Osteoblast (primary cell): ENCODE measurements at places on chromosomes 2 and 18. TPM values are rescaled to one million over a fixed set of nuclear protein-coding genes. Genes with fewer than 3 reads are reported as not detected.

Gene IKZF2
- total RNA-seq, result 10.3 and 11.9 TPM in 2 replicates

Gene ASPRV1
- 0.29 and 0.72 TPM in 2 replicates for total RNA-seq

Gene CPO
- not detected in 2 replicates for total RNA-seq

Gene MLPH
- total RNA-seq, result 25.7 and 32.1 TPM in 2 replicates

Gene NYAP2
- total RNA-seq, result under 0.01 TPM in 1 of 2 replicates, not detected in the other

Gene SERPINB12
- total RNA-seq, result not detected in 2 replicates

Gene METTL4
- 8.8 and 10.5 TPM in 2 replicates for total RNA-seq

Gene DNPEP
- 60.7 and 67.3 TPM in 2 replicates for total RNA-seq

Gene CCDC68
- 9.0 and 13.3 TPM in 2 replicates for total RNA-seq

Gene AQP12B
- total RNA-seq, result not detected in 2 replicates

Gene NT5DC4
- not detected in 2 replicates for total RNA-seq

Gene CCDC150
- 5.8 and 8.5 TPM in 2 replicates for total RNA-seq

Gene SCYGR4
- total RNA-seq, result not detected in 2 replicates

Gene HOXD13
- not detected in 2 replicates for total RNA-seq

Gene ECEL1
- not detected in 2 replicates for total RNA-seq

Gene IL36A
- not detected in 2 replicates for total RNA-seq

Gene OSBPL1A
- 51.8 and 53.3 TPM in 2 replicates for total RNA-seq

Gene RAB17
- total RNA-seq, result 0.36 TPM in 1 of 2 replicates, not detected in the other

Gene CTAGE1
- total RNA-seq, result under 0.01 TPM in 1 of 2 replicates, not detected in the other

Gene SNTG2
- total RNA-seq, result 1.4 and 2.1 TPM in 2 replicates

Gene TMEM169
- 0.36 and 0.88 TPM in 2 replicates for total RNA-seq

Gene TSPYL6
- not detected in 2 replicates for total RNA-seq

Gene UGT1A5
- total RNA-seq, result not detected in 2 replicates

Gene KCNIP3
- under 0.01 and 0.29 TPM in 2 replicates for total RNA-seq

Gene TMEM247
- not detected in 2 replicates for total RNA-seq

Gene SKOR2
- total RNA-seq, result not detected in 2 replicates

Gene RUFY4
- total RNA-seq, result not detected in 2 replicates

Gene PLCD4
- 2.5 and 4.4 TPM in 2 replicates for total RNA-seq

Gene UGT1A8
- total RNA-seq, result not detected in 2 replicates

Gene CTNNA2
- 0.29 TPM in 1 of 2 replicates, not detected in the other for total RNA-seq

Gene LOXHD1
- total RNA-seq, result not detected in 2 replicates

Gene POLE4
- total RNA-seq, result 18.9 and 23.5 TPM in 2 replicates

Gene GPR45
- not detected in 2 replicates for total RNA-seq

Gene UPP2
- not detected in 2 replicates for total RNA-seq

Gene SLC66A3
- total RNA-seq, result 65.1 and 68.8 TPM in 2 replicates

Gene ZDBF2
- 9.1 and 12.7 TPM in 2 replicates for total RNA-seq

Gene TGFA
- not detected in 2 replicates for total RNA-seq

Gene DCDC2C
- not detected in 2 replicates for total RNA-seq

Gene GAREM1
- 3.6 and 5.0 TPM in 2 replicates for total RNA-seq

Gene CYBRD1
- total RNA-seq, result 338 and 514 TPM in 2 replicates

Gene LRRC30
- total RNA-seq, result not detected in 2 replicates

Gene REG1B
- total RNA-seq, result not detected in 2 replicates

Gene DOK6
- total RNA-seq, result 2.7 and 3.6 TPM in 2 replicates

Gene GAD1
- 0.36 and 0.59 TPM in 2 replicates for total RNA-seq

Gene KIDINS220
- total RNA-seq, result 125 and 134 TPM in 2 replicates

Gene MAB21L4
- total RNA-seq, result not detected in 2 replicates

Gene EVX2
- under 0.01 TPM in 1 of 2 replicates, not detected in the other for total RNA-seq

Gene NDC80
- 2.2 and 3.5 TPM in 2 replicates for total RNA-seq

Gene IL36G
- total RNA-seq, result not detected in 2 replicates

Gene ICA1L
- 8.7 and 12.1 TPM in 2 replicates for total RNA-seq

Gene FBXO41
- 0.29 and 0.36 TPM in 2 replicates for total RNA-seq

Gene ACKR3
- 18.8 and 26.8 TPM in 2 replicates for total RNA-seq

Gene NCK2
- 26.8 and 28.6 TPM in 2 replicates for total RNA-seq

Gene CD226
- under 0.01 and 0.36 TPM in 2 replicates for total RNA-seq

Gene CRACDL
- total RNA-seq, result not detected in 2 replicates

Gene CCDC138
- 5.1 and 6.5 TPM in 2 replicates for total RNA-seq

Gene CCBE1
- 51.4 and 53.0 TPM in 2 replicates for total RNA-seq

Gene KYNU
- total RNA-seq, result 5.9 and 10.9 TPM in 2 replicates
